Activated CD8-positive, alpha-beta T cell treated with anti-CD3 and anti-CD28 coated beads for 36 hours (primary cell): ENCODE measurements at places on chromosomes 3 and 15. TPM values are rescaled to one million over a fixed set of nuclear protein-coding genes. Genes with fewer than 3 reads are reported as not detected.
A peak's percentile ranks its signal among the peaks of the same experiment; 100 is the strongest.

DNA sequence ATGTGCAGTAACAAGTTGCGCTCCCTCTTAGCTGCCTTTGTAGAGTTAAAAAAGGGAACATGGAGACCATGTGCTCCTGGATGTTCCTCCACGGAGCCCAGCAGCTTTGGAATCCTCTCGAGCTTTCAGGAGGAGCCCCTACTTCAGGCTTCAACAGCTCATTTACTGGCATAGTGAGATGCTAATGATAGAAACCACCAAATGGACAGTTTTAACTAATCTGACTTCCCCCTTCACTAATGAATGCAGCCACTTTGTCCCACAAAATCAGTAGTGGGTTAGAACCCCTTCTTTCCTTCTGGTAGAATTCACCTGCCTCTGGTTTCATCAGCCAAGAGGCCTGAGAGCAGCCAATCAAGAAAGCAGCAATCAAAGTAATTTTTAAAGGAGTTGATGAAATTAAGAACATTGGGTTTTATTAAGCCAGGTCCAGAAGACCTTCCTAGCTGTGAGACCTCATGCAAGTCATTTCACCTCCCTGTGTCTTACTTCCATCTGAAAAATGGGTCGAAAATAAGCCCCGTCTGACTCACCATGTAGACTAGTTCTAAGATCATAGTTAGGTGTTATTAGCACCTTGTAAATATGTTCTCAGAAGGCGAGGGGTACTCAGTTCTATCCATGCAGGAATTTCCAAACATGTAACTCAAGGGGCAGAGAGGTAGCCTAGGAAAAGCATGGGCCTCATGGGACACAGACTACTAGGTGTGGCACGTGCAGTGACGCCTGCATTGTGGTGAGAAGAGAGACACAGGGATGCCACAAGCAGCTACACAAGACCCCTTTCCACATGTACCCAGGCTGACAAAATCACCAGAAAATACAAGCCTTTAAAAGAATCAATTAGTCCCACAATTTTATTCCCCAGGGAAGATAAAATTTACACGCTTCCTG lies 179.7 kb upstream of the LPP start:
- peak; percentile 53 for DNase-seq

DNA sequence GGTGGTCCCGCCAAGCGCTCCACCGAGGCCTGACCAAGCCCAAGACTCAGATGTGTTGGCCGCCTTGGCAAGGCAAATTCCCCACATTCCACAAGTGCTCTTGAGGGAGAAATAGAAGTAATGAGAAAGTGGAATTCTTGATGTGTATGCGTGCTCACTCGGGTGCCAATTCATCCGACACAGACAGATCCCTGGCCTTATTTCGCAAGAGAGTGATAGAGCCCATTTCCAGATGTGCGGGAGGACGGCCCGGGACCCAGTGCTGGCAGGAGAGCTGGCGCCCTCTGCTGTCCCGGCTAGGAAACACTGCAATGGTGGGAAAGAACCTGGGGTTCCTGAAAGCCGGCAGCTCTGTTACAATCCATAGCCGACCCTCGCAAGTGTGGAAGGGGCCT lies 76.0 kb downstream of the HMG20A start:
- peak; percentile 84 for DNase-seq

DNA sequence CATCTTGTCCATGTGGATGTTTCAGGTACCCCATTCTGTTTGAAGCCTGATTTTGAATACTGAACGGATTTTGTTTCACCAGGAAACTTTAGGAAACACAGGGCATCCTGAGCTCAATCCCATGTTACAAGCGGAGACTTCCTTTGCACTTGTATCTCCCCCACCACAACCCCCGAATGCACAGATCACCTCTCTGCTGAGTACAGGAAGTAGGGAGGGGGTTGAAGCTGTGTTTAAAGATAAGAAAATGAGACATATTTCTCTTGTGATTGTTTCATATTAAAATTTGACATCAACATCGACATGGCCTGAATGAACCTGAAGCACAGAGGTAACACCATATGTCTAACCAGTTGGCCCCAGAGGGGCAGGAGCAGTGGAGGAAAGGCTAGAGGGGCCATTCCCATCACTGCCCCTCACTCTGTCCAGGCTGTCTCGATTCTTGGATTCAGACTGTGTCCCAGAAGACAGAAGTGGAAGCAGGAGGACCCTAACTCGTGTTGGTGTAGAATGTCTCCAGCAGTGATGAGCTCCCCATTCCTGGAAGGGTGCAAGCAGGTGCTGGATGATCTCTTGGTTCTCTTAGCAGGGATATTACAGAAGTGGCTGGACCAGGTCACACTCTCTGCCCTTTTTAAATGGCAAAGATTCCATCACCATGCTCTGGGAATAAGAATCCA lies 59.6 kb upstream of the IQSEC1 start:
- DNase-seq, result no peak

GRCh38 chr3:130425484-130425883 lies 80.0 kb downstream of the COL6A5 start:
- DNase-seq, result no peak

GRCh38 chr15:61518191-61518950 lies 289.3 kb upstream of the RORA start:
- no peak for DNase-seq

GRCh38 chr3:73148206-73148605 lies 86.7 kb downstream of the EBLN2 start:
- no peak for DNase-seq

GRCh38 chr15:58066042-58066867 lies 744 bp upstream of the ALDH1A2 start:
- peak; percentile 58 for DNase-seq

- no peak for DNase-seq
Observed at GRCh38 chr3:178109691-178110090, 426.5 kb upstream of the KCNMB2 start.

GRCh38 chr3:23959135-23959900 lies 14.2 kb downstream of the NR1D2 start:
- DNase-seq, result peak; percentile 40

GRCh38 chr3:196055683-196056270 lies 26.1 kb downstream of the TFRC start:
- no peak for DNase-seq

DNA sequence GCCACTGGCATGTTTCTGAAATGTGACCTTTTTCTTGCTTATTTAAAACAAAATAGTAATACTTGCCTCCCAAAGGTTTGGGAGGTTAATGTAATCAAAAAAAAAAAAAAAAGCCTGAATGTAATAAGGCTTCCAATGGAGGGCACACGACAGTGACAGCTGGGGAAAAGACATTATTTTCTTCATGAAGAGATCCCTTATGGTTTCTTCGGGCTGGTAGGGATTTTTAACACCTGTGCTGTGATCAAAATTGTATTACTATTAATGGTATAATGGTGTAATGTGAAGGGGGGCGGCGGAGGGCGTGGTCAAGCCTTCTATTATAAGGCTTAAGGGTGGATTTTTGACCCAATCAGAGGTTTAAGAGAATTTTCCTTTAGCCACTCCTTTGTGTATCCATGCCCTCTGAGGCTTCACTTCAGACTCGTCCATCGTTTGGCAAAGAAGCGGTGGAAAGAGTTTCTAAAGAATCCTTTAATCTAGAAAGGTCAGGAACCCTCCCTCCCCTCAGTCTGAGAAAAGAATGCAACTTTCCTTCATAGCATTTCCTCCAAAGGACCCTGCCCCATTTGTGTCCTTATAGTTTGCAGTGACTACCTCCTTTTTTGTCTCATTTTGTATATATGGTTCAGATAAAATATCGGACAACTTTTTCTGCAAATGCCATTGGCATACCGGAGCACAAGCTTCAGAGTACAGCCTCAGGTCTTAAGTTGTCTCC lies 89.5 kb upstream of the CHD2 start:
- peak; percentile 83 for DNase-seq

DNA sequence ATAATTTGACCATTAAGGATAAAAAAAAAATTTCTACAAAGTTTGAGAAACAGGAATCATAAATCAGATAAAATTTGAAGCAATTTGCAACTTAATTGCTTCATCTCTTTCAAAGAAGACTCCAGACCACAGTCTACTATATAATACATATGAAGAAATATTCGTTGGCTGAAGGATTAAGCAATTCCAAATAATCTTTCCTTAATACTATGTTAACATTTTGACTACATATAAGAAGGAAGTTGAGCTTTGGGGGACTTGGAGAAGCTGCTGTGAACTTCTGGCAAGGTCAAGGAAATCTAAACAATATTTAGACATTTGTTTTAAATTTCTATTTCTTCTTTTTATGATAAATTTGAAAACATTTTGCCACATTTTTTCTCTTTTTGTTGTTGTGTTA lies 13.5 kb upstream of the GABRR3 start:
- DNase-seq, result no peak

- no peak for DNase-seq
Observed at GRCh38 chr3:33124638-33125037, 10.8 kb downstream of the CRTAP start.

DNA sequence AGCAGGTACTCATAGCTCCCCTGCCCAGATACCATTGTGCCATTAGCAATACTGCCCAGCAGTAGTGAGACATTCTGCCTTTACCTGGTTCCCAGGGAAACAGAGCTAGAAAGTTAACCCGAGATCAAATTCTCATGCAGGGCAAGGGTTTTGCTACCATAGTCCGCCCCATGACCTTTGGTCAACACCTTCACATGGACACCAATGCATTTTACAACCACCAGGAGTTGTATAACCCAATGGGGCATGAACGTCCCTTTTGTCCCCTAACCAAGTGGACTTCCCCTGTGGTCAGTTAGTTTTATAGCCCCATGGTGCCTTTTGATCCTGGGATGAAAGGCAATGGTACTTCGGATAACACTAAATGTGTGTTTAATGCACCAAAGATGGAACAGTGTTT lies 151.7 kb upstream of the IQSEC1 start:
- DNase-seq, result no peak

DNA sequence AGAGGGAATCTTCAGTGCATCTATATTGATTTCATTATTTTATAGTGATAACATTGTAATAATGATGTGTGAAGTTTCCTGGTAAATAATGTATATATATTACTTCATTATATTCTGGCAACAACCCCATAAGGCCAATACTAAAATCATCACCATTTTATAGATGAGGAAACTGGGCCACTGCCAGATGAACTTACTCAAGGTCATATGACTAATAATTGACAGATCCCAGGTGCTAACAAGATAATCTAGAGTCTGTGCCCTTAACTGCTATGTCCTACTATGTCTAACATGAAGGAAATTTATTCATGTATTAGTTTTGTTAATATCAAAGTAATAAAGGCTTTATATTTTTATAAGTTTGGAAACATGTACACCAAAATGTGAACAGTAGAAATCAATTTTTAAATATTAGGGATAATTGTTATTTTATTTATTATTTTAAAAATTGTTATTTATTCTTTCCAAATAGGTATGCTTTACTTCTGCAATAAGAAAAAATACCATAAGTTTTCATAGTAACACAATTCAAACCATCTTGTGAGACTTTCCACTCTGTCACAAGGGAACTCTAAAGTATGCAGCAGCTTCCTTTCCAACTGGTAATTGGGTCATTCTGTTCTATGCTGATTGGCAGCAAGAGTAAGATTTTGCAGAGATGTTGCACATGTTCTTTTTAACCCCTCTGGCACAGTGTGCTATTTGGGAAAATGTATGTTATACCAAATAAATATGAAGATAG lies 90.8 kb upstream of the CMC1 start:
- no peak for DNase-seq

DNA sequence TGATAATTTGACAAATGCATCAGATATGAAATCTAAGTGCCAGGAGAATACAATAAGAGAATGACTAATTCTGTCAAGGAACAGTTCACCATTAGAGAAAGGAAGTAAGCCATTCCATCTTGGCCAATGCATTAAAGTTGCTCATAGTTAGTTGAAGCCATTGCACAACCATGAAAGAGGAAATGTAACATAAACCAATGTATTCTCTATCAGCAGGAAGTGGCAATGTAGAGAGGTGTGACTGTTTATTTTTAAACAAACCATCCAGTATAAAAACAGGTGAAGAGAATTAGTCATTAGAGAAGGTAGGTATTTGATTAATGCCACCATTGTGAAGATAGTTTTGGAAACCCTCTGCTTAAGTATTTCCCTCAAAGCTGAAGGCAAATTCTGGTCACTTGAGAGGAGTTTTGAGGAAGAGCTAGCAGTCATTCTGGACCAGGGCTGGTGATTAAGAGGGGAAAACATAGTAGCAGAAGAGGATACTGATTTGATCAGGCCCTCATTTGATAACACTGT lies 10.7 kb upstream of the ANXA2 start:
- no peak for DNase-seq

- DNase-seq, result peak; percentile 83
Observed at GRCh38 chr3:123066896-123067688, at the start of gene PDIA5. PDIA5 (plus strand) TSS chr3:123067025; CDS start chr3:123067165, 140 bp downstream.

DNA sequence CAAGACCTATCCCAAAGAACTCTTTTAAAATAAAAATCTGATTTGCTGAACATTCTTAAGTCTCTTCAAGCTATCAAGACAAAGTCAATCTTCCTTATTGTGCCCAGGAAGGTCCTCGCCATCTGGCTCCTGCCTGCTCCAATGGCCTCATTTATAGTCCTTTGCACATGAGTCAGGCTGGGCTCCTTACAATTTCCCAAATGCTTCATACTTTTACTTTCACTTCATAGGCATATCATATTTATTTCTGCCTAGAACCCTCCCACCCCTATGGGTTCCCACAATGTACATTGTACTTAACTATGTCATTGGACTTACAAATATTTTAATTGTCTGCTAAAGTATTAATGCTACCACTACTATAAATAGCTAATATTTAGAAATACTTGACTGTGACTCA lies 9.1 kb downstream of the THRB start:
- DNase-seq, result no peak

- DNase-seq, result no peak
Observed at GRCh38 chr15:88890495-88890894, 4.8 kb downstream of the HAPLN3 start.

DNA sequence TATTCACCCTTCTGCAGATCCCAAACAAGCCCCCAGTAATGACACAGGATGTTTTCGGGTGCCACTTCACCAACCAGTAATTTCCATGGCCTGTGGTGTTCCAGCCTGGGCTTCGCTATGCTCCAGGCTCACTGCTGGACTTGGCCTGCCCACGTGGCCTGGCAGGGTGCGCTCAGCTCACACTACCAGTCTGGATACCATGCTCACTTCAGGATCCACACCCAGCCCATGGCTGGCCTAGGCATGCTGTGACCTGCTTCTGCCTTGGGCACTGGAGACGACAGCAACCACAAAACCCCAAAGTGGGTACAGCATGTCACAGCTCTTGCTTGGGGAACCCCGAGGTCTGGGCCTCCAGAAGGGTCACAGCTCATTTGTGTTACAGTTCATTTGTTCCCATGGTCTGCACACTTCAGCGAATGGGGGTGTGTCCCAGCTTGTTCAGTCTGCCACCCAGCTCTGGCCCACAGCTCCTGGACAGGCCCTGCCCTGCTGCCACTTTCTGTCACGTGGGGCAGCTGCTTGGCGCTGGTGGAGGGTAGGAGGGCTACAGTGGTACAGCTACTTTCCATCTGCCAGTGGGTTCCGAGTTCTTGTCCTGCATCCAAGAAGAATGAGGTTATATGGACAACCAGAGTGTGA lies 650.8 kb downstream of the MCTP2 start:
- no peak for DNase-seq

- DNase-seq, result no peak
Observed at GRCh38 chr15:42152196-42152920, 4.1 kb downstream of the PLA2G4F start.

The CFAP20DC gene
- 1.4 TPM for total RNA-seq

The BFSP2 gene
- 1.1 TPM for total RNA-seq

The ZNF80 gene
- 1.8 TPM for total RNA-seq

The PLXND1 gene
- 10.7 TPM for total RNA-seq
